ENCODE measurements at places on chromosomes 7 and 10.

- no peak for DNase-seq
Observed at GRCh38 chr10:35089611-35090161, 455 bp downstream of the CUL2 start.

DNA sequence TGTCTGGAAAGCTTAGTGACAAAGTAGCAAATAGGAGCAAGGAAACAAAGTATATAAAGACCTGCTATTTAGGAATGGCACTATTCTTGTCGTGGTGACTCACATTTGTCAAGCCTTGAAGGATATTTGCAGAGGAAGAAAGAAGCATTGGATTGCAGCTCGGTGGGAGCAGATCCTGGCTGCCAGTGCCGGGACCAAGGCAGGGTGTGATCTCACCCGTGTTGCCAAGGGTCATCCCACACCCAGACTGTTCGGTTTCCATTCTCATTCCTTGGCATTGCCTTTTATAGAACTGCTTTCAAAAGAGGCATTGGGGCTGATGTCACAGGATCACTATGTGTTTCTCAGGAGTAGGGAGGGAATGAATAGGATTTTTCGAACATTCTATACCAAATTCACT, 176.2 kb downstream of the GALNT17 start:
- no peak for DNase-seq

DNA sequence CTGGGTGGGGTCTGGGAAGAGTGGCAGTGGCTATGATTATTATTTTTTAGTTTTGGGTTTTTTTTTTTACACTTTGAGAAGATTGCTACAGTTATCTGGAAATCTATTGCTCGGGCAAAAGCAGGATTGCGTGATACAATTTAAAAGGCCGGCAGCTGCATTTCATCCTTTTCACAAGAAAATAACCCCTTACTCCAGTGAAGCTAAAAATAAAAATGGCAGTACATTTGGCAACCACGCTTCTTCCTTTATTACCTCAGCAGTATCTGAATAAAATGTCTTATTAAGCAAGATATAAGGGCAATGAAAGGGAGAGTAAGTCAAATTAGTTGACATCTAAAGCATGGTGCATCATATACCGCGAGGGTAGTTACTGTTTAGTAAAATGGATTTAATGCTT, 496.8 kb downstream of the LRMDA start:
- no peak for DNase-seq

- no peak for DNase-seq
Observed at GRCh38 chr10:94042001-94042833, 48.5 kb downstream of the PLCE1 start.

DNA sequence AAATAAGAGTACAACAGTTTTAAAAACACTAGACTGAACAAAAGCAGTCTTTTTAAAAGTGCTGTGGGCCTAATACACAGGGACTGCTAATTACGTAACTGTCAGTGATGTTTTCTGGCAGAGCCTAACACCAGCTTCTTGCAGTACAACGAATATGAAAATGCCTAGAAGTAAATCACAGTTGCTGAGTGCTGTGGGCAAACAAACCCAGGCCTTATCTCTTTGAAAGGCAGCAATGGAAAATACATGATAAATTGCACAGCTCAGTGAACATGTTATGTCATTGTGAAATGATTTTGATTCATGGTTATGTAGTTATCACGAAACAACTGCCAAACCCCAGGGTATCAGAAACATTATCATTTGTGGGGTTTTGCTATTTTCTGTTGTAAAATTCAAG, 428.4 kb downstream of the GFRA1 start:
- DNase-seq = no peak

- no peak for DNase-seq
Observed at GRCh38 chr7:146659732-146660131, 543.1 kb downstream of the CNTNAP2 start.

DNA sequence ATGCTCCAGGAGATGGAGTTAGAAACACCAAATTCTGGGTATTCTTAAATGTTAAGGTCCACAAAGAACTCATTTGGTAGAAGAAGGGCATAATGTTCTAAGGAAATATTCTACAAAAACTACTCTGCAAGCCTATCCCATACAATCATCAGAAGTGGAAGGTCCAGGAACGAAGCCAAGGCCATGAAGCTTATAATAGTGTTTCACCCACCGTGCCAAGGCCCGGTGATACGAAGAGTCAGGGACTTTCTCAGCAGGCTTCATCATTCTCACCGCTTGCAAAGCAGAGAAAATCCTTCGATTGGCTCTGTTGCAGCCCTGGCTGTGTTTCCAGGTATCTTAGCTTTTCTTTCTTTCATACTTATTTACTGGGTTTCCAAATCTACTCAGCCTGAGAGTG, 351.9 kb upstream of the CELF2 start:
- no peak for DNase-seq

DNA sequence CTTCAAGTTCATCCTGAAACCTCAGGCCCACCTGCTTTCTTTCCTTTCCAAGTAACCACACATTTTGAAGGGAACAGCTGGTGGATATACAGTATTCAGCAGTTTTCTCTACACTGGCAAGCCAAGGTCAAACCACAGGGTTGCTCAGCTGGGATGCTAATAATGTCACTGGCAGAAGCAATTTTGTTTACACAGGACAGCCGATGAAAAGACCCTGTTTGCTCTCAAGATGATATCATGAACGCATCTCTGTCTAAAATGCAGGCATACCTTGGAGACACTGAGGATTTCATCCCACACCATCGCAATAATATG, 186.2 kb downstream of the USP6NL start:
- no peak for DNase-seq

DNA sequence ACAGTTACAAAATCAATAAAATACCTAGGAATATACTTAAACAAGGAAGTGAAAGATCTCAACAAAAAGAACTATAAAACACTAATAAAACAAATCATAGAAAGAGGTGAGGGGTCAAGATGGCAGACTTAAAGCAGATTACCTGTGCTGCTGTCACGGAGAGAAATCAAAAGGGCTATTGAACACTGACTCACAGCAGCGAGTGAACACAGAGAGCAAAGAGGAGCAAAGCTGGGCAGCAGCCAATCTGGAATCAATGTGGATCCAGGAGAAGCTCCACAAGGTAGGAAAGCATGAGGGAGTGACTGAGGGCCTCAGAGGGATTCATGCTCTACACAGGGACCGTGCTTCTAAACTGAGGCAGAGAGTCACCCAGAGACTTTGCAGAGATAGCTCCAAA, 562.0 kb upstream of the SEMA3D start:
- DNase-seq = no peak

DNA sequence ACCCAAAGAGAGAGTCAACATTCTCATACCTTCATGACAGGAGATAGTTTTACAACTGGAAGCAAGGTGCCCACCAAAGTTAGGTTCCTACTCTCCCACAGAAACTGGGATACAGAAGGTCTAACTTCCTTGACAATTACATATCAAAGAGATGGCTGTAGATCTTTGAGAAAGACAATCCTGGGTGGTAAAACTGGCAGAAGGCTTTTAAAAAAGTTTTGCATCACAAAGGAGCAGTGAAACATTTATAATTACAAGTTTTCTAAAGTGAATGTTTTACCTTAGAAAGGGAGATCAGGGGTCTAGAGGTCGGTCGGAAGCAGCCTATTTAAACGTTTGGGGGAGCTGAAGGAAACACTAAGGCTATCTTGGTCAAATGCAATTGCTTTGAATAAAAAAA, 166.6 kb upstream of the STEAP1 start:
- DNase-seq = no peak

DNA sequence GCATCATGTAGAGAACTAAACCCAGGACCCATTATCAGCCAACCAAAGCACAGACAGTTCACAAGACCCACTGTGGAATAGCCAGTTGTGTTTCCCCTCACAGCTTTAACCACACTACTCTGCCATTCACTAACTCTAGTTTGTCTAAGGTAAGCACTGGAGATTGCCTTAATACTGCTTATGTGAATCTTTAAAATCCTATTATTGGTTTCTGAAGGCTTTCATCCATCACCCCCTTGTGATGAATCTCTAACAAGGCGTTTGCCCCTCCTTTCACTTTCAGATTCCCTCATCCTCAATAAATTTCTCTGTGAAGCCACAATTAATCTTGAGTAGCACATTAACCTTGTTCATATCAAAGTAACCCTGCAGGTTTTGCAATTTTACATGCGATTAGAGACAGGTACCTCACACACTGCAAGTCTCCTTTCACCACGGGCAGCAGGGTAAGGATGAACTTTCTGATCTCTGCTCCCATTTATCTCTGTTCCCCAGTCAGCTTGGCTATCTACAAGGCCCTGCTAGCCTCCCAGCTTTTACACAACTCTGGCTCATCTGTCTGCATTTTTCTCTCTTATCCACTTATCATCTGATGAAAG, 785.6 kb downstream of the REEP3 start:
- DNase-seq = no peak

GRCh38 chr10:100339236-100339635, 7.8 kb upstream of the SCD start:
- DNase-seq = no peak

DNA sequence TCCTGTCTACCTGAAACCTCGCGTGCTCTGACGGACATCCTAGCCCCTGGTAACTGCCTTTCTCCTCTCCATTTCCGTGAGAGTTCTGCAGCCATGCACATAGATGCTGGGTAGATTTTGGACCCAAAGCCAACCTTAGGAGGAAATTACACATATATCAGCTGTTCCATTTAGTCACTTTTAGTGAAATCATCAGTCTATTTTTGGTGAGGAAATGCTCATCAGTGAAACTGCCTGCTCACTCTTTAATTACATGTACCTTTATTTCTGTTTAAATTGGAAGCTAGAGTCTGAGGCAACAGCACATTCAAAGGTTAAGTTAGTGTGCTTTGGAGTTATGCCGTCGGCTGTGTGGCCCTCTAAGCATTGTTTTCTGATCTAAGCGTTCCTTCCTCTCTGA, 231.3 kb downstream of the WDR37 start:
- no peak for DNase-seq
